ENCODE measurements at places on chromosomes 7 and 10. TPM values are rescaled to one million over a fixed set of nuclear protein-coding genes. Genes with fewer than 3 reads are reported as not detected.
A peak's percentile ranks its signal among the peaks of the same experiment; 100 is the strongest.

DNA sequence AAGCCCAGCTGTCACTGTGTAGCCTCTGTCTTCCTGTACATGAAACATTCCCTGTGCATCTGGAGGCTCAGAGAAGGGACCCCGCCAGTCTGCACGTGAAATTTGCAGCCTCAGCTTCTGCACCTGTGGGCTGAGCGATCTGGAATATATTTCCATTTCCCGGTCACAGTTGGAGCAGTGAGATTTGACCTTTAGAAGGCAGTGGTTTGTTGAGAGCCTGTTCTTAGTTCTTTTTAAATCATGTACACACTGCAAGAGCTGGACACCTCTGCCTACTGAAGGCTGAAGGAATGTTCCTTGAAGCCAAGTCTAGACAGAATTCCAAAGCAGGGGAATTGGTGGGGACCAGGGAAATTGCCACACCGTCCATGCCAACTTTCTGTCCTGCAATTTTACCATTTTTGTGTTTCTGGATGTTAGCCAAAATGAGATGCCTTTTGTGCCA, 706.6 kb downstream of the INHBA start:
- no peak for DNase-seq
- no peaks in the 10 kb centered on the region for H3K4me1 ChIP-seq
- no peak overlapping the region for H3K4me3 ChIP-seq
- no peak overlapping the region for H3K27ac ChIP-seq

Gene PLAU
- total RNA-seq, result 14.0 TPM

DNA sequence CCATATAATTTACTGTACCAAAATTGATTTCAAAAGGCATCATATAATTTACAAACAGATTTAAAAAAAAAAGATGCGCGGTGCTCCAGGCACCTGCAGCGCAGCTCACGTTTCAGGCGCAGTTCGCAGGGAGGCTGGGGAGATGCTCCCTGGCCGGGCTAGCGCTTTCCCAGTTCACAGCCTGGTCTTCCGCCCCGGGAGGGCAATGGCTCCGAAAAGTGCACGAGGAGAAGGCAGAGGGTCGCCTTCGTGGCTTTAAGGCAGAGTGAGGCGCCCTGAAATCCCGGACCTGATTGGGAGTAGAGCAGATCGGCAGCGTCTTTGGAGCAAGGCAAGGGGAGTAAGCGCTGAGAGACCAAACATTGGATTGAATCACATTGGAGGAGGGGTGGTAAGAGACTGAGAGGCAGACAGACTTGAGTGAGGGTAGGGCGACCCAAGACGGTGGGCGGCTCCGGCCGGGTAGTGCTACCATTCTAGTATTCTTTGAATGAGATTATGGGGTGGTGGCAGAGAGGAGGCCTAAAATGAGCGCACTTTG, 1.5 kb downstream of the NEUROG3 start:
- DNase-seq, result no peak
- no peaks in the 10 kb centered on the region for H3K4me1 ChIP-seq
- H3K4me3 ChIP-seq, result no peak overlapping the region
- peaks cover 68% of the 10 kb centered on the region for H3K27me3 ChIP-seq
- no peaks in the 10 kb centered on the region for H3K36me3 ChIP-seq

DNA sequence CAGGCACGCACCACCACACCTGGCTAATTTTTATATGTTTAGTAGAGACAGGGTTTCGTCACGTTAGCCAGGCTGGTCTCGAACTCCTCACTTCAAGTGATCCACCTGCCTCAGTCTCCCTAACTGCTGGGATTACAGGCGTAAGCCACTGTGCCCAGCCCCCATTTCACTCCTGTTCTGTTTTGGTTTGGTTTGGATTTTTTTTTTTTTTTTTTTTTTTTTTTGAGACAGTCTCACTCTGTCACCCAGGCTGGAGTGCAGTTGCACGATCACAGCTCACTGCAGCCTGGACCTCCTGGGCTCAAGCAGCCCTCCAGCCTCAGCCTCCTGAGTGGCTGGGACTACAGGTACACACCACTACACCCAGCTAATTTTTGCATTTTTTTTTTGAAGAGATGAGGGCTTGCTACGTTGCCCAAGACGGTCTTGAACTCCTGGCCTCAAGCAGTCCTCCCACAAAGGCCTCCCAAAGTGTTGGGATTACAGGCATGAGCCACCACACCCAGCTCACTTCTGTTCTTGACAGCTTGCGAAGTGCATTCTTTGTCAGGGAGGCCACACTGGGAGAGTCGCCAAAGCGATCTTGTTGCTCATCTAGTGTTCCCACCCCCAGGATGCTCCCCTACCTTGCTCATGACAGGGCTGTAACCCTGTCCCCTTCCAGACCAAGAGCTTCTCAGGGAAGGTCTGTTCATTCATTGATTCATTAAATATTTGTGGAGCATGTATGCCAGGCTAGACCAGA, 229.1 kb downstream of the CUX1 start:
- no peaks in the 10 kb centered on the region for H3K27me3 ChIP-seq
- DNase-seq, result no peak
- H3K36me3 ChIP-seq, result no peaks in the 10 kb centered on the region
- H3K27ac ChIP-seq, result no peak overlapping the region

Gene DMBT1
- total RNA-seq, result 0.07 TPM

- H3K27ac ChIP-seq, result no peak overlapping the region
- DNase-seq, result no peak
Observed at GRCh38 chr10:75456122-75456521, 24.7 kb downstream of the LRMDA start.

- no peak overlapping the region for H3K4me3 ChIP-seq
- H3K36me3 ChIP-seq, result no peaks in the 10 kb centered on the region
- DNase-seq, result no peak
- H3K27ac ChIP-seq, result no peak overlapping the region
- peaks cover 11% of the 10 kb centered on the region for H3K4me1 ChIP-seq
Observed at GRCh38 chr10:11522821-11523245, 88.6 kb downstream of the USP6NL start.

GRCh38 chr10:34956756-34957155, 133.4 kb downstream of the CUL2 start:
- peak; percentile 7 for DNase-seq
- no peaks in the 10 kb centered on the region for H3K4me1 ChIP-seq
- H3K27ac ChIP-seq, result no peak overlapping the region
- peaks cover 15% of the 10 kb centered on the region for H3K27me3 ChIP-seq
- H3K36me3 ChIP-seq, result no peaks in the 10 kb centered on the region

DNA sequence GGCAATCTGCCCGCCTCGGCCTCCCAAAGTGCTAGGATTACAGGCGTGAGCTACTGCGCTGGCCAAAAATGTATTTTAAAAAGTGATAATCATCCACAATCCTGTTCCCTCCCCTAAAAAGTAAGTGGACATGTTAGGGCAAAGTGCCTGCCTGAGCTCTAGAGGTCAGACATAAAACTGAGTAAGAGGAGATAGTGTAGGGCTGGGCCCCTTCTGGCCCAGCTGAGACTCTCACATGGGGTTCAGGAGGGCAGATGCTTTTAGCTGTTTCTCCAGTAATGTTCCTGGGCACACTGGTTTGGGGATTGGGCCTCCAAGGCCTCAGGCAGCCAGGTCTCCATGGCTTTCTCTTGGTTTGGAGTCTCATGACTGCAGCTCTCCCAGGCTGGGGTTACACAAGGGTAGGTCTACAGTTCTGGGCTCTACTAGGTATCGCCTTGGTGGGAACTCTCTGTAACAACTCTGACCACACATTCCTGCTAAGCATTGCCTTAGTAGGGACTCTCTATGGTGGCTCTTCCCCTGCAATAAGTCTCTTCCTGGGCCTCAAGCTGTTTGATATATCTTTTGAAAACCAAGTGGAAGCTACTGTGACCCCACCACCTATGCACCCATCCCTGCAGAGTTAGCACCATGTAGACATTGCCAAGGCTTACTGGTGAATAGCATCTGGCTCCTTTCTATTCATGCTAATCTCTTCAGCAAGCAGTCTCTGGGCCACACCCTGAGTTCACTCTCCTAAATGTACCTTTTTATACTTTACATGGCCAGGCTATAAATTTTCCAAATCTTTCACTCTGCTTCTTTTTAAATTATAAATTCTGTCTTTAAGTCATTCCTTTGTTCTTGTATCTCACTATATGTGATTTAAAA, 6.9 kb upstream of the NUDCD3 start:
- no peaks in the 10 kb centered on the region for H3K36me3 ChIP-seq
- H3K4me1 ChIP-seq, result no peaks in the 10 kb centered on the region
- no peak overlapping the region for H3K27ac ChIP-seq
- no peak for DNase-seq
- H3K4me3 ChIP-seq, result no peak overlapping the region
- H3K27me3 ChIP-seq, result peaks cover 17% of the 10 kb centered on the region

DNA sequence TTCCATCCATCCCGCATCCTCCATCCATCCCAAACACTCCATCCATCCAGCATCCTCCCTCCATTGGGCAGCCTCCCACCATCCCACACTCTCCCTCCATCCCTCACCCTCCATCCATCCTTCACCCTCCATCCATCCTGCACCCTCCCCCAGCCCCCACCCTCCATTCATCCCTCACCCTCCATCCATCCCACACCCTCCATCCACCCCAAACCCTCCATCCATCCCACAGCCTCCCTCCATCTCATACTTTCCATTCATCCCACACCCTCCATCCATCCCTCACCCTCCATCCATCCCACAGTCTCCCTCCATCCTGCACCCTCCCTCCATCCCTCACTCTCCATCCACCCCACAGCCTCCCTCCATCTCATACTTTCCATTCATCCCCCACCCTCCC, 60.4 kb downstream of the FOXI2 start:
- DNase-seq, result no peak
- no peaks in the 10 kb centered on the region for H3K27me3 ChIP-seq
- H3K36me3 ChIP-seq, result no peaks in the 10 kb centered on the region
- H3K27ac ChIP-seq, result no peak overlapping the region
- no peaks in the 10 kb centered on the region for H3K4me1 ChIP-seq
- H3K4me3 ChIP-seq, result no peak overlapping the region
